ENCODE measurements at places on chromosomes 3 and 15.

- no peak for DNase-seq
Measured at GRCh38 chr3:97105989-97106651, 291.7 kb downstream of the EPHA6 start.

DNA sequence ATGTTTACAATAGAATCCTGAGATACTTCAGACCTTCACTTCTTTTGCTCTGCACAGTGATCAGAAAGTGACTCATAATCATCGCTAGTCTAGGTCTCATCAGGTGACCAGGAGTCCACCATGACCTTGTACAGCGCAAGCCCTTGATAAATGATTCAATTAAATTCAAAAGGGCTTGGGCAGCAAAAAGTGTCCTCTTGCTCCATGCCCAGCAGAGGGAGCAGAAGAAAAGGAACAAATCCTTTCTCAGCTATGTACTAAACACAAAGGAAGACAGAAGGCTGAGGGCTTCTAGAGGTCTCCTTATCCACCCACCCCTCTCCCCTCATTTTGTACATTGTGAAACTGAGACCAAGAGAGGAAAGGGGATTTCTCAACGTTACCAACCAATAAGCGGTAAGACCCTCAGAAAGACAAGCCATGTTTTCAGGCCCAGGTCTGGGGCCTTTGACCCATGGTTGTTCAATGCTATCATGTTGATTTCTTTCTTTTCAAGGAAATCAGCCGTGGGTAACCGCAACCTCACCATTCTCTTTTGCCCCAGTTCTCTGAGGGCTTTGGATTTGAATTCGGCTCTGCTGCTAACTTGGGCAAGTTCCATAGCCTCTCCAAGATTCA is 74.8 kb downstream of the AQP9 start:
- no peak for DNase-seq

- no peak for DNase-seq
Measured at GRCh38 chr3:153260681-153261080, 98.7 kb downstream of the RAP2B start.

DNA sequence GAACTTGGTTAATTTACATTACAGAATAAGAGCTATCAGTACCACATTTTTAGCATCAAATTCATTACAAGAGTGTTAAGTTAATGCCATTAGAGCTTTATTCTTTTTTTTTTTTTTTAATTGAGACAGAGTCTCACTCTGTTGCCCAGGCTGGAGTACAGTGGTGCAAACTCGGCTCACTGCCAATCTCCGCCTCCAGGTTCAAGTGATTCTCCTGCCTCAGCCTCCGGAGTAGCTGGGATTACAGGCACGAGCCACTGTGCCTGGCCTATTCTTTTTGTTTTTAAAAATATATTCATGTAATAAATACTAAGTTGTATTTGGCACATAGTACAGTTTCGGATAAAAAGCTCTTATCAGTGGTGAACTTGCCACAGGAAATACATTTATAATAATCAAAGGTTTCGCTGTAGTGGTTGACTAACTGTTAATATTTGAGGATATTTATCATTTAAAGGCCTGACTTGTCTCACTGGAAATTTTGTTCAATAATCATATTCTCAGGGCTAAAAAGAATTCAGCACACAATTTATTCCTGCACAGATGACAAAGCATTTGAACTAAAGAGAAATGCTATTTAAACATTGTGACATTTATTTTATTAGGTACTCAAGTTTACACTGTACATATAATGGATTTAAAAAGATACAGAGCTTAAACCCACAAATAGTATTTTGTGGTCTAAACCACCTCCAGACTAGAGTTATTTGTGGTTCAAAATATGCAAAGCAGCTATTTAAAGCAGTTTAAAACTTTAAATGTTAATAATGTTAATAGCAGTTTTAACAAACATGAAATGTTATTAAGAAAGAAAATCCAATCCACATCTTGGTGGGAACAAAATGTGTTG is 6.1 kb upstream of the LEKR1 start:
- no peak for DNase-seq

DNA sequence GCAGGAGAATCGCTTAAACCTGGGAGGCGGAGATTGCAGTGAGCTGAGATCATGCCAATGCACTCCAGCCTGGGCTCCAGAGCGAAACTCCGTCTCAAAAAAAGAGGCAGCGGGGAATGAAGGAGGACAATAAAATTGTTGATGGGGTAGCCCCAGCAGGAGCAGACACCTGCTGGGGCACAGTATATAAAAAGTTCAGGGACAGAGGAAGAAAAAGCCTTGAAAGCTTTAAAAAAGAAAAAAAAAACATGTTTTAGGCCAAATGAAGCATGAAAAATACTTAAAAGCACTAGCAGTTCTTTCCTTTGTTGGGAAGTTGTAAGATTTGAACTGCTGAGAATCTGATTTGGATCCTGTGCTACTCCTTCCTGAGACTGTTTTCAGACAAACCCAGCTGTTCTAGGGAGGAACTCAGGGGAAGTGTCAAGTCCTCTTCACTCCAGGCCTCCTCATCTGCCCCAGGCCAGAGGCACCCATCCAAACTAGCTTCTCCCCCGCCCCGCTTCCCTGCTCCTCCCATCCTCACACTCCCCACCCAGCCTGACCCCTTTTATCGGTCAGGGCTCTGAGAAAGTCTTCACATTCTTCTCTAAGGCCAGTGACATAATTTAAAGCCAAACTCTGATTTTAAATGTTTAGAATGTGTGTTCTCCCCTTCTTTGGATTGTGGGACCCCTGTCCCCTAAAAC is 4.9 kb downstream of the IL17RD start:
- DNase-seq, result no peak

GRCh38 chr3:184781801-184782200 is 30.2 kb upstream of the VPS8 start:
- no peak for DNase-seq

GRCh38 chr3:144586382-144586781 is 614.8 kb downstream of the DIPK2A start:
- no peak for DNase-seq

DNA sequence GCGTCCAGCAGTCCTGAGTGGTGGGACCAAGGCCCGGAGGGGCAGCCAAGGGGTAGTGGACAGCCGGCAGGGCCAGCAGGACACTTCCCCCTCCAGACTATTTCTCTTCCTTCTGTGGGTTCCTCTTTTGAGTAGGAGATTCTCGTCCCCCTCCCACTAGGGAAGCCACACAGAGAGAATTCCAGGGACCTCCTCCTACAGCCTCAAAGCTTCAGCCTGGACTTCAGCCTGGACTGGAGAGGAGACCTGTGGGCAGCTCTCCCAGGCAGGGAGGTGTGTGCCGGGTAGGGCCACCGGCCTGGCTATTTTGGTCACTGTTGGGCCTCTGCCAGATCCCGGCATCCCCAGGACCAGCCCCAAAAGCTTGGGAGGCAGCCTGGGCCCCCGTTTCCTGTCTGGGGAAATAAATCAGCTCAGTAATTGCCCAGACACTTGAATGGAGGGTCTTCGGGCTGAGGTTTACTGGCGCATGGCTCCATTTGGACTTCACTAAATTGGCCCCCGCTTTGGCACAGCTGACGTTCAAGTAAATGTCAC is 1.3 kb downstream of the SLC6A6 start:
- no peak for DNase-seq

GRCh38 chr3:154729741-154730140 is 299.8 kb upstream of the GPR149 start:
- no peak for DNase-seq

- no peak for DNase-seq
Measured at GRCh38 chr3:47433796-47434195, 41.9 kb downstream of the SCAP start.

- DNase-seq, result no peak
Measured at GRCh38 chr15:27672537-27672936, 426.6 kb downstream of the OCA2 start.

- DNase-seq, result peak; percentile 76
Measured at GRCh38 chr15:31327669-31328427, 1.2 kb downstream of the KLF13 start.

DNA sequence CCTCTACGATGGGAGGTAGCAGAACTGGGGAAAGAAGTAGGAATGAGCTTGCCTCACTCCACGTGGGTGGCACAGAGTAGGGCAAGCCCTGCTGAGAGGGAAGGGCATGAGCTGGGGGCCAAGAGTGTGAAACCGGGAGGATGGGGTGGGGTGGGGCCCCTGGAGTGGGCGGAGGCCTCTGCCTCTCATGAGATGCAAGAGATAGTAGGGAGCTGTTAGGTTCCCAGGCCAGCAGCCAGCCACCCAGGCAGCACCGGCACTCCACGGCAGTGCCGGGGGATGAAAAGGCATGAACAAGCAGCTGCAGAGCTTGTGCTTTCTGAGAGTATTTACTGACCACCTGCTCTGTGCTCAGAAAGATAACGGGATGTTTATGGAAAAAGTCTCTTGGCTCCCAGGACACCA is 24.4 kb upstream of the PLA2G4E start:
- no peak for DNase-seq

DNA sequence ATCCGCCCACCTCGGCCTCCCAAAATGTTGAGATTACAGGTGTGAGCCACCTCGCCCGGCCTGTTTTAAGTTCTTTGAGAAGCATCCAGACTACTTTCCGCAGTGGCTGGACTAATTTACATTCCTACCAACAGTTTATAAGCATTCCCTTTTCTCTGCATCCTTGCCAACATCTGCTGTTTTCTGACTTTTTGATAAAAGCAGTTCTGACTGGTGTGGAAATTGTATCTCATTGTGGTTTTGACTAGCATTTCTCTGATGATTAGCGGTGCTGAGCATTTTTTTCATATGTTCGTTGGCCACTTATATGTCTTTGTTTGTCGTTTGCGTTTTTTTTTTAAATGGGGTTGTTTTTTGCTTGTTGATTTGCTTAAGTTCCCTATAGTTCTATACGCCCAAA is 208.4 kb upstream of the DPPA4 start:
- no peak for DNase-seq

DNA sequence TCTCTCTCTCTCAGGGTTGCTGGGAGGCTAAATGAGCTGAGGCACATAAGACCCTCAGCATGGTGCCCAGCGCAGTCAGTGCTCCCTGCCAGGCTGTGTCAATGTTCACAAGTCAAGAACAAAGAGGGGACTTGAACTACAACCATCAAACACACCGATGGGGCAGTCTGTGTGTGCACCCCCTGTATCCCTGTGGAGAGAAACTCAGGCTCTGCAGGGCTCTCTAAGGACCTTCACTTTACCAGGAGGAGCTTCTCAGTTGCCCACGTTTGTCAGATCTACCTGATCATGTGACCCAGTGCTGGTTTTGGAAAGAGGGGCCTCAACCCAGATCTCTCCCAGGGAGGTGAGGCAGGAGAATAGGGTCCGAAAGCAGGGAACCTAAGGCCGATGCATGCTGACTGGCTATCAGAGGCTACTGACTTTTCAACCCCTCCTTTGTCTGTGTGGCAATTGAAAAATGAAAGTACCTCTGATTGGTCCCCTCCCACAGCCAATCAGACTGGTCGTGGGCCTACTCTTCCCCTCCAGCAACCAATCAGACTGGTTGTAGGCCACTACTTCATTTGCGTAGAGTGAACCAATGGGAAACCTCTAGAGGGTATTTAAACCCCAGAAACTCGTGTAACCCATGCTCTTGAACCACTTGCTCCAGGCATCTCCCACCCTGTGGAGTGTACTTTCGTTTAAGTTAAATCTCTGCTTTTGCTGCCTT is 34.0 kb downstream of the RHCG start:
- DNase-seq, result no peak

DNA sequence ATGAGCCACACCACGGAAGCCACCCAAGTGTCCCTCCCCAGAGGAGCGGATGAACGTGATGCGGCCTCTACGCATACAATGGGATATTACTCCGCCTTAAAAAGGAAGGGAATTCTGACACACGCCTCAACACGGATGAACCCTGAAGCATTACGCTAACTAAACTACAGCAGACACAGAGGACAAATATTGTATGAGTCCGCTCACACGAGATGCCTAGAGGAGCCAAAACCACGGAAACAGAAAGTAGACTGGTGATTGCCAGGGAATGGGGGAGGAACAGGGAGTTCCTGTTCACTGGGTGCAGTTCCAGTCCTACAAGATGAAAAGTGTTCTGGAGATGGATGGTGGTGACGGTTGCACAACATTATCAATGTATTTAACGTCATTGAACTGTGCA is 32.7 kb downstream of the SRGAP3 start:
- DNase-seq, result no peak

DNA sequence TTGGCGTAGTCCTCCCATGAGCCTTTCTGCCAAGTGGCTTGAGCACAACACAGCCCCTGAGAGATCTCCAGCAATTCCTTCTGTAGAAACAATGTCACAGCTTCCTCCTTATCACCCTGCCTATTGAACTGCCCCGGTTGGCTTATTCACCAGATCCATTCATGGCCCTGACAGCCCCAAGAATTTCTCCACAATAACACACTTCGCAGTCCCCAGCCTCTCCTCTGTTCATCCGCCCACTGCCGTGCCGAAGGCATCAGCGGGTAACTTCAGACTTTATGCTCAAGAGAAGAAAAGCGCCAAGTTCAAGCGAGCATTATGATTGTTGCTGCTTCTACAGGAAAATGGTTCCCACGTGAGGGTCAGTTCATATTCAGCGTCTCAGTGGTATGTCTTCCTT is 403.9 kb downstream of the VPS13C start:
- no peak for DNase-seq

DNA sequence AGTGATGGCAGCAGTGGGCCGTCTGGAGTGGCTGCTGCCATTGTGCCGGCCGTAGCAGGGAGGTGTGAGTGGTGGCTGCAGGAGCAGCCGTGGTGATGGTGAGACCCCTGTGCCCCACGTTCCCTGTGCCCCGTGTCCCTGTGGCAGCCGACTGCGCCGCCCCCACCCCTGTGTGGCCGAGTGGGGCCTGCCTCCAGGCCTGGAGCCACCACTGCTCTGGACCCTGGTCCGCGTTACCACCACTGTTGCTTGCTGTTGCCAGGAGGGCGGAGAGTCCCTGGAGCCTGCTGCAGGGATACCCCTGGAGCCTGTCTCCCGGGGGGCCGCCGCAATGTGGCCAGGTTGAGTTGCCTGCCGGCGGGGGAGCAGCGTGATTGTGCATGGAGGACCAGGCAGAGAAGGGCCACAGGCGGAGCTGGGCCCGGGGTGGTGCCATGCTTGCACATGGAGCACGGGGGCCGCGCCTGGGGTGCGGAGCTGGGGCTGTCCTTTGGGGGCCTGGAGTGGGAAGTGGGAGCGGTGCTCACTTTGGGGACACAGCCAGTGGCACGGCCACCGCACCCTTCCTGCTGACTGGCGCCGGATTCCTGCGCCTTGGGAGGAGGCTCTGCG is 50.1 kb downstream of the SLC6A20 start:
- no peak for DNase-seq

- DNase-seq, result no peak
Measured at GRCh38 chr3:168187233-168187632, 91.5 kb upstream of the GOLIM4 start.

DNA sequence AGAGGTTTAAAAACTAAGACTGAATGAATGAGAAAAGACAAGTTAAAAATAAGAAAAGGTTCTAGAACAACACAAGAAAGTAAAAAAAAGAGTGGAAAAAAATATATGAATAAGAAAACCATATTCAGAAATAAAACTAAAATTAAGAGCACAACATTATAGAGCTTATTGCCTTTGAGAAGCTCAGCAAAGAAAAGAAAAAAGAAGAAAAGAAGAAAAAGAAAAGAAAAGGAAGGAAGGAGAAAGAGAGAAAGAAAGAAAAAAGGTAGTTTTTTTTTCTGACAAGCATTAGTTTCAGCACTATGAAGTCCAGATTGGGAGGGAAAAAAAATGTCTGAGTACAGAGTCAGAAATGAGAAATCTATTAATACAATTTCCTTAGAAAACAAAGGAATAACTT is 81.5 kb downstream of the FAIM start:
- no peak for DNase-seq

GRCh38 chr15:69847625-69848024 is 250.1 kb downstream of the TLE3 start:
- no peak for DNase-seq
